NCI-H1105 treated with DMSO at 0.1 percent for 48 hours (cell line): ENCODE measurements at places on chromosomes 13 and 19.
A peak's percentile ranks its signal among the peaks of the same experiment; 100 is the strongest.

GRCh38 chr13:37127691-37128241 is 22.3 kb upstream of the CSNK1A1L start:
- DNase-seq, result no peak

DNA sequence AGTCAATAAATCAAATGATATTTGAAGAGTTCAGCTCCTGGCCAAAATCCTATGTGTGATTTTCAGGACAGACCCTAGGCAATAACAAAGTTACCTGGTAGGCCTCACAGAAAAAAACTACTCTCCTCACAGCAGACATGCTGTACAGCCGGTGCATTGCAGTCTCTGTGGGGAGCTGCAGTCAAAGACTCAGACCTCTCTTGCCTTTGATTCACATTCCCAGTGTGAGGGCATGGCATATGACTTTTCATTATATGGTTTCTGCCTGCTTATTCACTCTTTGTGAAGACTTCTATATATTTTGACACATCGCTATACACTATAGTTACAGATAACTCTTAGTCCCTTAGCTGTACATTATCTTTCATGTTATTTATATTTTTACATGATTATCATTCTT is 2684.3 kb upstream of the PCDH20 start:
- DNase-seq, result no peak

DNA sequence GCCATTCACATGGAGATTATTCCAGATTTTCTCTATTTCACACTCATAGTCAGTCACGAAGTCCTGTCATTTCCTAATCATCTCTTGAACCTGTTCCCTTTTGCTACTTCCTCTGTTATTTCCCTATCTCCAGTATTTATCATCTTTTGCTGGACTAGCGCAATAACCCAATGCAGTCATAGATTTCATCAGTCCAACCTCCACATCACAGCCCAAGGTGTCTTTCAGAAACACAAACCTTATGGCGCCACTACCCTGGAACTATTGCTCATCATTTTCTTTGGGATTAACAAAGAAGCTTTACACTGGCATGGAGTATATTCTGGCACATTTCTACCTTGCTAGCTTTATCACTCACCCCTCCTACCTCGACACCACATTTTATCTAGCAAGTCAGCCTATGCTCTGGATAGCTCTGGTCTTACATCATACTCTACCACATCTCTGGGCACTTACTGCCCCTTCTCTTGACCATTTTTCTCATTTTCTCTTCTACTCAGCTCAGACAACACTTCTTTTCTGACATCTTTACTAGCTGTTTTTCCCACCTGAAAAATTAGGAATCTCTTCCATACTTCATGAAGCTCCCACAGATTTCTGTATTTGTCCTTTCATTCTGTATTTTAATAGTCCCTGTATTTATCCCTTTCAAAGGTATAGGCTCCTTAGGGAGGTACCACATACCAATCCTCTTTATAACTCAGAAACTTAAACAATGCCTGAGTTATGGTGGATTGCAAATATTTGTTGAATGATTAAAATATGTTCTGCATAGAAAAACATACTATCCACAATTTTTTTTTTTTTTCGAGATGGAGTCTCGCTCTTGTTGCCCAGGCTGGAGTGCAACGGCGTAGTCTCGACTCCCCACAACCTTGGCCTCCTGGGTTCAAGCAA is 534.7 kb downstream of the KLF12 start:
- no peak for DNase-seq

DNA sequence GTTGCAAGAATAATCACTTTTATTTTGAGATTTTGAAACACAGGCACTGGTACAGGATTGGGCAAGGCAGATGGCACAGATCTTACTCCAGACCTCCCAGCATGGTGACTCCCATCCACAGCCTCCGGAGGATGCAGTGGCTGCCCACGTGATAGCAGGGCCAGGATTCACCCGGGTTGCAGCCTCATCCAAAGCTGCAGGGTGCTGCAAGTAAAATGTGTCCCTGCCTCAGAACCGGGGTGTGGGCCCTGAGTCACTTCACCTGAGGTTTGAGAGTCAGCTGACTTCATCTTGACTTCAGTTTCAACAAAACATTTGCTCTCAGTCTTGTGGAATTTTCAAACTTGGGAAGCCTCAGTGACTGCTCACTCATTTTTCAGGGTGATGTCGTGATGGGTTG is 201.9 kb downstream of the FGF9 start:
- no peak for DNase-seq

DNA sequence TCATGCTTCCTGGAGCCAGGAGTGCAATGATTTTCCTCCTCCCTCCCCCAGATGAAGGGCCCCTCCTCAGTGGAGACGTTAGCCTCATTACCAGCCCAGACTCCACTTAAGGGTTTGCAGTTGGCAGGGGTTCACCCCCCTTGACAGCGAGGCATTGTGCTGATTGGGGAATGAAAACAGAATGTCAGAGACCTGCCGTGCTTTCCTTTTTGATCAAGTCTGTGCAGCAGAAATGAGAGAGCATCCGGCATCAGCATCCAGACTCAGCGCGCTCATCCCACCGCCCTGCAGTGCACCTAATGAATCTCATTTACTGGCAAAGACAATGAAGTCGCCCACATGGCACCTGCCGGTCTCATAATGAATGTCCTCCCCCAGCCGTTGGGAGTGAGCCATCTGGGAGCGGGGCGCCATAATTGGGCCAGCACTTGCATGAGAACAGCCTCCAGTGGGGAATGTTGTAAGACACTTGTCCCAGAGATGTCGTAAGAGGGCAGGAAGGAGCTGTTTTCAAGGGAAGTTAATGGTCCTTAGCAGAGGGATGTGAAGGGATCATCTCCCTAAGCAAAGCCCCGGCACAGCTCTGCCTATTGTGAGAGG is 98.3 kb upstream of the UQCRFS1 start:
- peak; percentile 98 for DNase-seq

DNA sequence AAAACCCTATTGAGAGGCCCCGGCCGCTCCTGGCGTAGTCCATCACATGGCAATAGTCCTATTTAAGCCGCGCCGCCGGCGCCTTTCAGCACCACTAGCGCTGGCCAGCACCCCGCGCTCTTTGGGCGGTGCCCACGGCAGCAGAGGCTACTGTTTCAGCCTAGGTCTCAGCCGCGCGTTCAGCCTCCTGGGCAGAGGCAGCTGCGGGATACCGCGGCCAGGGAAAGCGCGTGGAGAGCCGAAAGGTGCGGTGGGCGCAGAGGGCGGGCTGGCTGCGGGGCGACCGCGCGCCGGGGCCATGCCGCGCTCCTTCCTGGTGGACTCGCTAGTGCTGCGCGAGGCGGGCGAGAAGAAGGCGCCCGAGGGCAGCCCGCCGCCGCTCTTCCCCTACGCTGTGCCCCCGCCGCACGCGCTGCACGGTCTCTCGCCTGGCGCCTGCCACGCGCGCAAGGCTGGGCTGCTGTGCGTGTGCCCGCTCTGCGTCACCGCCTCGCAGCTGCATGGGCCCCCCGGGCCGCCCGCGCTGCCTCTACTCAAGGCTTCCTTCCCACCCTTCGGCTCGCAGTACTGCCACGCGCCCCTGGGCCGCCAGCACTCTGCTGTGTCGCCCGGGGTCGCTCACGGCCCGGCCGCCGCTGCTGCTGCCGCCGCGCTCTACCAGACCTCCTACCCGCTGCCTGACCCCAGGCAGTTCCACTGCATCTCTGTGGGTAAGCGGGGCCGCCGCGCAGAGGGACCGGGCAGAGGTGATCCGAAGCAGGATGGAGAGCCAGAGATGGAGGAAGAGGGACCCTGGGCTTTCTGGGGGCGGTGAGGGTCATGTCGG is at the start of gene GSX1:
TSS of gene GSX1 (plus strand) at position 91 of the 826 bp plus-strand sequence. CDS start at position 299, 208 bp downstream.
- peak; percentile 9 for DNase-seq

DNA sequence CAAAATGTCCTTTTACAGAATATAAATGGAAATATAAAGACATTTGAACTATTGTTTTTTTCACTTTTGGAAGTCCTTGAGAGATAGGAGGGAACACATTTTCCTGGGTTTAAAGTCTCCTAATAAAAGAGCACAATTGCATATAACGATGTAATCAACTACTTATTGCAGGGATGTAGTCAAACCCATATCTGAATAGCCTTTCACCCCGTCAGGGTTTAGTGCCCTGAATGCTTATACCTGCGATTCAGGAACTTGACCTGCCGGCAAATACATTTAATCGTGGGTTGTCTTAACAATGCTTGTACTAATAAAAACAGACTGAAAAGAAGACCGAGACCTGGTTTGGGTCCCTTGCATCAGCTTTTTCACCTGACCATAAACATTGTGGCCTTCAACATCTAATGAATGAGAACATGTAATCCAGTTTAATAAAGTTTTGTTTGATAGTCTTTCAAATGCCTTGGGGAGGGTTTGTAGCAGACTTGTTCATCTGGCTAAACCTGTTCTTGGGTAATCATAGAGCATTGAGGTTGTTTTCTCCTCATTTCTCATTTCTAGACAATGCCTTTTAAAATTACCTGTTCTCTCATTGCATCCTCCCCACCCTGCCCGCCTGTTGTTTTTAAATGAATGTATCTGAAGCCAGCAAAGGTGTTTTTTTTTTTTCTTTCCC is 7.0 kb downstream of the KLF5 start:
- no peak for DNase-seq

GRCh38 chr19:21484631-21485030 is 20.8 kb upstream of the ZNF429 start:
- DNase-seq, result no peak

DNA sequence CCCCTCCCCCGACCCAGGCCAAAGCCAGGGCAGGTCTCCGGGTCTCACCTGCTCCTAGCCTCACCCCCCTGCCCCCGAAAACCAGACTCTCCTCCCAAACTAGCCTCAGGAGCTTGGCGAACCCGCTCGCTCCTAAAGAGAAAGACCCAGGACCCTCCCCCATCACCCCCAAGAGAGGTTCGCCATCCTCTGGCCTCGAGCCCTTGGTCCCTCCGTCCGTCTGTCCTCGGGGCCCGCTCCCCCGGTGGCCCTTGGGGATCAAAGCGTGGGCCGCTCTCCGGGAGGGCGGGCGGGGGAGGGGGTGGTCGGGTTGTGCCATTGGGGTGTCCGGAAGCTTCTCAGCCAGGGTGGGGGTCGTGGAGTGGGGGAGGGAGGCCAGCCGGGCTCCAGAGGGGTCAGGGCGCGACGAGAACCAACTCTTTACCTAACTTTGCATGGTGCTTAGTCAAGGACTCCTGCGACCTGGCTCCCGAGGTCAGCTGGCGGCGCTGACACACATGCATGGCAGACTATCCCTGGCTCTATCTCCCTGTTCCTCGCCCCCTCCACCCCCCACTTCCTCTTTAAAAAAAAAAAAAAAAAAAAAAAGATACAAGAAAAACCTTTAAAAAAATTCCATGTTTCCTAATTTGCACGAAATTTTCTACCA is 15.6 kb downstream of the SMIM24 start:
- no peak for DNase-seq

DNA sequence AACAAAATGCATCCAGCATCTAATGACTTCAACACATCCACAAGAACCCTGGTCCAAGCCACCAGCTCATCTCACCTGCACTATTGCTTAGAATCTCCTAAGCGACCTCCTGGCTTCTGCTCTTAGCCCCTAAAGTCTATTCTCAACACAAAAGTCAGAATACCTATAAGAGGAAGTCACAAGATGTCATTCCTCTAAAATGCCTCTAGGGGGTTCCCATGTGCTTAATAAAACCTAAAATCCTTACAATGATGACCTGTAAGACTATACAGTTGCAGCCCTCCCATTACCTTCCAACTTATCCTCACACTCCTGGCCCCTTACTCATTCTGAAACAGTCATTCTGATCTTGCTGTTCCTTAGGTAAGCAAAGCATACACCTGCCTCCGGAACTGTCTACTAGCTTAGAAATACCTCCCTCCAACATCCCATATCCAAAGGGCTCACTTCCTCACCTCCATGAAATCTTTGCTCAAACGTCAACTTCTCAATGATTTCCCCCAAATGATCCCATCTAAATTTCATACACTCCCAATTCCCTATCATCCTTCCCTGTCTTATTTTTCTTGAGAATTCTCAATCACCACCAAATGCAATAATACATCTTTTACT is 10.0 kb downstream of the ATP7B start:
- DNase-seq, result peak; percentile 59

- no peak for DNase-seq
Observed at GRCh38 chr13:74090869-74091605, 43.2 kb downstream of the KLF12 start.

DNA sequence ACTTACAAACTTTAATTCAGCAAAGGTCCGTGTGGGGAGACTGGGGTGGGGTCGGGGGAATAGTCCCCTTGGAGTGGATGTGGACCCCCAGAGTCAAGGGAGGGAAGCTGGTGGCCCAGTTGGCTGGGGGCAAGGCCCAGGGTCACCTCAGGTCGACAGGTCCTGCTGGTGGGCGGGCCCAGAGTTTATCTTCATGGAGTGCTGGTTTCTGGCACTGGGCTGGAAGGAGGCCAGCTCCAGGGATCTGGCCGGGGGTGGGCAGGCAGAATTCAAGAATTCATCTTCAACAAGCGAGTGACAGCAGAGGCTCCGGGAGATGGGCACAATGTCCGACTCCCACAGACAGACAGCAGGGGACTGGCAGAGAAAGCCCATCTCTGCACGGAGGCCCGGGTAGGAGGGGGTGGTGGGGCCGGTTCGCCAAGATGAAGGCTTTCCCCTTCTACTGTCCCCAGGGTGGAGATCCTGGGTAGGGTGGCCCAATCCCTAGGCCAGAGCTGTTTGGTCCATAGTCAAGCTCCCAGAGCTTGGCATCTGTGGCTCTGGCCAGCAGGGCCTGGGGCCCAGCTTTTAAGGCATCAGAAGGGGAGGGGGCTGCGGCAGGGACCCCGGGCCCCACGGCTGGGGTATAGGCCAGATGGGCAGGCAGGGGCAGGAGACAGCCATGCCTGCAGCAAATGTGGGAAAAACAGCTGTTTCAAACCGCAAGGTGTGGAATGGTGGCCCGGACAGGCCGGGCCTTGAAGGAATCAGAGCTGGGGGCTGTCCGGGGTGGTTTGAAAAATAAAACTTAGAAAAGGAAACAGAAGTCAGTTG is 622 bp upstream of the FDX2 start:
- DNase-seq, result no peak

- DNase-seq, result no peak
Observed at GRCh38 chr19:18771328-18772242, 19.5 kb downstream of the COMP start.

DNA sequence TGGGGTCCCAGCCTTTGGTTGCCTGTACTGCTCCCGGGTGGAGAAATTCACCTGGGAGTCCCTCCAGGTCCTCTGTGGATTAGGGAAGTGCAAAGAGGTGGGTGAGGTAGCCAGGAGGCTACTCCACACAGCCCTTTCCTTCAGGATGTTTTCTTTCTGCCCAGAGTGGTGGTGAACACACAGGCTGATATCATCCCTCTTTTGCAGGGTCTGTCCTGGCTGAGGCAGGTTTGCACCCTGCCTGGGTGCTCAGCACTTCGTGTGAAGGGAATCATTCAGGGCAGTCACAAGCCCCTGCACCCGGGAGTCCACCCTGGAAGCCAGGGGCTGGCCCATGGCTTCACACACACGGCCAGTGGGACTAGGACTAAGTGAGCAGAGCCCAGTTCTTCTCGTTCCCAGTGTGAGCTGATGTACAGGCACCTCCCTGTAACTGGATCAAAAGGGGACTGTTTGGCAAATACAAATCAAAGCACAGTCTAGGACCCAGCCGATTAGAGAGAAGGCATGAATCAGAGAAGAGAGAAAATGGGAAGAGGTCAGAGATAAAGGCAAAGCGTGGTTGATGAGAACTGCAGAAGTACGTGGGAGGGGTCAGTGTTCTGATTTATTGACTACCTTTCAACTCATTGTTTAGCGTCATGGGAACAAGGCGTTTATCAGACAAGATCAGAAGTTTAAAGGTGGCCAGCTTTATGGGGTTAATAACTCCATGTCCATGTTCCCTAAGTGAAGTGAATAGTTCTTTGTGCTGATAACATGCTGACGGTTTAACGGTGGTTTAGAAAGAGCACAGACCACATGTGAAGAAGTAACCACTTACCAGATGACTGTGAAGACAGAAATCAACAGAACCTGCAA is 30.4 kb upstream of the SPATA13 start:
- no peak for DNase-seq
